ENCODE measurements at places on chromosomes 13 and 19.
A peak's percentile ranks its signal among the peaks of the same experiment; 100 is the strongest.

DNA sequence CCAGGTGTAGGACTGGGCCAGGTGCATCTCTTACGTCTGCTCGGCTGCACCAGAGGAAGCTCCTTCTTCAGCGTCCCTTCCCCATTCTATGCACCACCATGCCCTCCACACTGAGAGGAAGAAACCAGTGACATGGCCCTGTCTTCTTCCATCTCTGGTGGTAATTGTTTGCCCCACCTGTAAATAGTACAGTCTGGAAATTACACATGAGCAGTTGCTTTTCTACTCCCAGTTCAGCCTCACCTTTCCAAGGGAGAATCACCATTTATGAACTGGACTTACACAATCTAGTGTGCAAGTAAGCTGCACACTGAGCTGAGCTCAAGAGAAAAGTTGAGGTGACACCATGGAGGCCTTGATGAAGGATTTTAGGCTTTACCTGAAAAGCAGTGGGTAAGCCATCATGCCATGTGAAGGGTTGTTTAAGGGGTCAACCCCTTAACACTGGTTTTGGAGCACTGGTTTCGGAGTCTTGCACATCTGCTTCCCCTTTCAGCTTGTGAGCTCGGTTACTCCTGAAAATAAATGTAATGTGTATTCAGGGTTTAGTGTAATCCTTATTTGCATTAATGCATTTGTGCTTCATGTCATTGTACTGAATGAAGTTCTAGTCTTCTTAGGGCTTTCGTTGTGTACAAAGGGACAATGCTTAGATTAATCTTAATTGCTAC, 22.4 kb downstream of the ZNF536 start:
- DNase-seq: no peak

DNA sequence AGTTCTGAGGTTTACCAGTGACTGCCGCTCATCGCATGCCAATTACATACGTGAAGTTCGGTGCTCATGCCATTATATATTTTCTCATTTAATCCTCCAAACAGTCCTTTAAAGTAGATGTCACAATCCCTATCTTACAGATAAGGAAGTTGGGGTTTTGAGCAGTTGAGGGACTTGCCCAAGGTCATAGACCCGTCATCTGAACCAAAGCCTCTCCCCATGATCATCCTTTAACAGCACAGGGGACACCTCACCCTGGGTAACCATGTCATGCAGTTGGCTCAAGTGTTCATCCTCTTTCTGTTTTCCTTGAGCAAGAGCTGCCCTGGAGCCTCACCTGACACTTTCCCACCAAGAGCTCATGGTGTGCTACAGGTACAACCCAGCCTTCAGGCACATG, 69.1 kb downstream of the HSPH1 start:
- no peak for DNase-seq

DNA sequence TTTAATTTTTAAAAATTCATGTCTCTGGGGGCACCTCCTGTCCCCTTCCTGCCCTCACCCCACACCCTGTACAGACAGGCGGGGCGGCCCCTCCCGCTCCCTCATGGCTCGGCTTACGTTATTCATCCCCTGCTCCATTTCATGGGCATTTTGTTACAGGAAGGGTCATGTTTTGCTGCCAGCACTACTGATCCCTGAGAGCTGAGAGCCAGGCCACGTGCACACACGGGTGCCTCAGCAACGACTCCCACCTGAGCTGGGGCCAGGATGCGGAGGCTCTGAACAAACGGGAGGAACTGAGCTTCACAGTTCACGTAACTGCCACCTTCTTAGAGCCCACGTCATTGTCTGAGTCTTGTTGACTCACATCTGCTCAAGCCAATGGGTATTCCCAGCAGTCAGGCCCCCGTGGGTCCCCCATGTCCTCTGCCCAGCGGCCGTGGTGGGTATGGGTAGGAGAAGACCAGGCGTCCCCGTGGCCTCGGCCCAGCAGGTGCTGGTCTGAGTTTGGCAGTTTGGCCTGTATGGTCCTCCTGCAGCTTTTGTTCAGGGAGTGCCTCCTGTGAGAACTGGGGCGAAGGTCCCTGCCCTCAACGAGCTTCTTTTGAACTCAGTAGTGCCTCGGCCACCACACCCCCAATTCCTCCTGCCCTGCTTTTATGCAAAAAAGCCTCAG, 16.4 kb upstream of the TMEM255B start:
- DNase-seq: no peak

DNA sequence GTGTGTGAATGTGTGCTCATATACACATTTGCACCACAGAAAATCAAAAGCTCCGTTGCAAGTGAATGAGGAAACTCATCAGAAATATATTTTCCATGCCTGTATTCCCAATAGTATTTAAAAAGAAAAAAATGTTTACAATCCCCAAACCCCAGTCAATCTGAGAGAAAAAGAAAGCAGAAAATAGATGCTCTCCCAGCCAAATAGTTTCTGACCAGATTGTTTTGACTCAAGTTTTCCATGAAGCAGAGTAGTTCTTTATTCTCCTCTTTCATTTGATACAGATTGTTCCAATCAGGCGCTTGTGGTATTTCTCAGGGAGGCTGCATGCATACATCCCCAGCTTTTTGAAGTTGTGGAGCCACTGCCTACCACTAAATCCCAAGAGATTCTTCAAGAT, 110.6 kb downstream of the STARD13 start:
- DNase-seq: no peak

DNA sequence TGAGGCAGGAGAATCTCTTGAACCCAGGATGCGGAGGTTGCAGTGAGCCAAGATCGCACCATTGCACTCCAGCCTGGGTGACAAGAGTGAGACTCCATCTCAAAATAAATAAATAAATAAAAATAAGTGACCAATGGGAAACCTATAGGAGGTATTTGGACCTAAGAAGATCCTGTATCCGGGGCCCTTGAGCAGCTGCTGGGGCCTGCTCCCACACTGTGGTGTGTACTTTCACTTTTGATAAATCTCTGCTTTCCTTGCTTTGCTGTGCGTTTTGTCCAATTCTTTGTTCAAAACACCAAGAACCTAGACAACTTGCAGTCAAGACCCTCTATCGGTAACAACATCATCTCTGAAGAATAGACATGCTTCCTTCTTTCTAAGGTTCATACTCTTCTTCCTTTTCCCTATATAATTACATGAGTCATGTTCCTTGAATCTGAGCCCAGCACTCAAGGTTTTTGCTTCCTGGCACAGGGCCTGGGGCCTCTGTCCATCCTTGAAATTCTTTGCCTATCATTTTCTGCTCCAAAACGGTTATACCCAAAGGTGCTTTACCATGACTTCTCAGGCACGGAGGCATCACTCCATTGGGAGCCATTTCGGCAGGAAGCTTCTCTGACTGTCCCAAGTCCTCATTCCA, 14.2 kb upstream of the PNMA8C start:
- DNase-seq: no peak

GRCh38 chr13:30495746-30496145, 30.0 kb upstream of the HMGB1 start:
- no peak for DNase-seq

DNA sequence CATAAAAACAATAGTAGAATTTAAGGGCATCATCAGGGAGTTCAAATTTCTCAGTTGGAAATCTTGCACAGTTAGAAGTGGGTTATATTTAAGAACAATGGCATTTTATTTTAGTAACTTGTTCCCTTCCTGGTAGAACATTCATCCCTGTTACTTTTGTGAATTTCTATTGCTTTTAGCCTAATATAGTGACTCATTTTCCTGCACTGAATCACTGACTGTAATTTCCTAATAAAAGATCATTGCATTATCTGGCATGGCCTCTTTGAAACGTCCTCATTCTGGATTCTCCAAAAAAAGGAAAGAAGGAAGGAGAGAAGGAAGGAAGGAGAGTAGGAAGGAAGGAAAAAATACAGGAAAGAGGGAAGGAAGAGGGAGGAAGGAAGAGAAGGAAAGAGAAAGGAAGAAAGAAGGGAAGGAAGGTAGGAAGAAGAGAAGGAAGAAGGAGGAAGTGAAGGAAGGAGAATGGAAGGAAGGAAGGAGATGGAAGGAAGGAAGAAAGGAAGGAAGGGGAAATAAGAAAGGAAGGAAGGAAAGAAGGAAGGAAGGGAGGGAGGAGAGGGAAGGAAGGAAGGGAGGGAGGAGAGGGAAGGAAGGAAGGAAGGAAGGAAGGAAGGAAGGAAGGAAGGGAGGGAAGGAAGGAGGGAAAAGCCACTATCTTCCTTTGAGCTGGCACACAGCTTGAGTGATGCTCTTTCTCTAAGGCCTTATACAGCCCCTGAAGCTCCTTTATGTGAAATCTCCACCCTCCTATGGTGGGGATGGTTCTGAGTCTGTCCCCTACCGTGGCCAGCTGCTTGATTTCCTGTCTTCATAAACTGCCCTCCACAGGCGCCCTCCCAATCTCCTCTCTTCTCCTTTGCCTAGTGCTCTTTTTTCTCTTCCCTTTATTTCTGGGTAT, 29.8 kb upstream of the TM9SF2 start:
- DNase-seq: no peak

- DNase-seq: peak; percentile 47
Observed at GRCh38 chr13:99982036-99982730, 599 bp downstream of the ZIC2 start.
